COLO829 (cell line): ENCODE measurements at places on chromosomes 2 and 18.

DNA sequence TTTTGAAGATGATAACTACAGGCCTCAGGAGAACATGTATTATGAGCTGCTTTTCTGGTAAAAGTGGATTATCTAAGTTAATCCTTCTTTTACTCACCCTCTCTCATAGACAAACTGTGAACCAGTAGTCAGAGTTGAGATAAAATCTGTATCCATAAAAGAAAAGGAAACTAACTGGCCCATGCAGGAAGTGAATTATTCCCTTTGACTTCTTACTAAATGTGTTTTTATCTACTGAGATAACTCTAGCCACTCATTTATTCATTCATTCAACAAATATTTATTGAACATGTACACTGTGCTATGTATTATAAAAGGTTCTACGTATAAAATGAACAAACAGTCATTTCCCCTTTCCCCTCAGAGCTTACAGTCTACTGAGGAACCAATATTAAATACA lies 10.0 kb downstream of the WDR35 start:
- DNase-seq, result no peak

GRCh38 chr2:207184348-207184747 lies 18.6 kb upstream of the KLF7 start:
- no peak for DNase-seq

- DNase-seq, result peak; percentile 58
These were observed 32.3 kb downstream of the DNMT3A start for GRCh38 chr2:25309402-25309801.

DNA sequence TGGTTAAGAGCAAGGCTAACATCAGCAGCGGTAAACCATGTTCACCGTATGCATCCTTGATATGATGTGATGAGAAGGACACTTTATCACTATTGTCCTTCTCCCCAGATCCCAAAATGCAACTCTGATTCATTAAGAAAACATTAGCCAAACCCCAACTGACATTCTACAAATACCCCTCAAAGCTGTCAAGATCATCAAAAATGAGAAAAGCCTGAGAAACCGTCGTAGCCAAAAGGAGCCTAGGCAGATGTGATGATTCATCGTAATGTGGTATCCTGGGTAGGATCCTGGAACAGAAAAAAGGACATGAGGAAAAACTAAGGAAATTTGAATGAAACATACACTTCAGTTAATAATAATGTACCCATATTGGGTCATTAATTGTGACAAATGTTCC lies 67.3 kb upstream of the ST6GAL2 start:
- no peak for DNase-seq

DNA sequence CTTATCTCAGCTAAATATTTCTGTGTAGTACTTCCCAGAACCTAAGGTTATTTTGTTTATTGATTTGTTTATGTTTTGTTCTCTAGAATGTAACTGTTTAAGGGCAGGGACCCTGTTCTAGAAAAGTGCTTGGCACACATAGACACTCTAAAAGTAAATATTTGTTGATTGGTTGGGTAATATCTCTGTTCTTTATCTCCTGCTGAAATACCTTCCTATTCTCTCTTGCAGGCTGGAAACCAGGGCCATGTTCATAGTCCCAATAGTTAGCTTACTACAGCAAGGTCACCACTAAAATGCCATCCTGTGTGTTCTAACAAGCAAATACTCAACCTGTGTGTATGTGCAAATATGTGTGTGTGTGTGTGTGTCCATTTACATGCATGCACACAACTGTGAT lies 375.6 kb upstream of the MEIS1 start:
- no peak for DNase-seq

GRCh38 chr18:58061349-58061748 lies 17.3 kb downstream of the NEDD4L start:
- DNase-seq, result no peak

DNA sequence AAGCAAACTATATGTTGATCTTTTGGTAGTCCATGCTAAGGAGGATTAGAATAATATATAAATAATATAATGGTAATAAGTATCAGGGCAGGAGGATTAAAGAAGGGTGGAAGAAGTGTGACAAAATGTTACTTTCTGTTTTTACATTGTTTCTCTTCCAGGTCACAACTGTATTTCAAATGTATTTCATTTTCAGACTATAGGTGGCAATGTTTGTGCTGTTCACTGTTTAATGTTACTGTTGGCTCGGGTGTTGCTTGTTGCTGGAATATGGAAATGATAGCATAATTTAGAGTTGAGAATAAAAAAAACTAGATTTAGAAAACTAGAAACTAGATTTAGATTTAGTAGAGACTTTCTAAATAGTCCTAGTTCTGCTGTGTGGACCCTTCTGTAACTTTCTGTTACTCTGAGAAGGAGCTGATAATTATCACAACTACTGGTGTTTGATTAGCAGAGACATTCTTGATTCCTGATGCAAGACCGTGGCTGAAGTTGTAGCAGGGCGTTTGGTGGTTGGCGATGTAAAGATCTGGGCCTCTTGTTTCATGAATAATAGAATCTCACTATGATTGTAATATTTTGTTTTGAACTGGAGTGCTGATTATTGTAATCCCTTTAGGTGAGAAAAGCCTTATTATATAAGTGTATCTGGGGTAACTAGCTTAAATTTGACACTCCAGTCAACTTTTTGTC lies 7.9 kb downstream of the NEDD4L start:
- DNase-seq, result peak; percentile 45

DNA sequence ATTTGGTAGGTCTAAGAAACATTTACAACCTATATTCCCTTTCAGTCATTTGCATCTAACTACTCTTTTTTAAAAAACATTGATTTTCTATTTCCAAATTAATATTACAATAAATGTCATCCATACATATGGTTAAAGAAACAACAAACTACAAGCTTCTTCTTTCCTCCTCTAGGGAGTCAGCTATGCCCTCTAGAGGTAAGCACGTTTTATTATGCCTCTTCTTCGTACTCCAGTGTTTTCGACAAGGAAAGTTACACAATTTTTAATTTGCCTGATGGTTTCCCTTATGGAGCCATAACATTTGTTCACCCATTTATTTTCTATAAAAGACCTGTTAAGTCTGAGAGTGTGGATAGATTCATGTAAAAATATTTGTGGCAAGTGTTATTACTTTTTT lies 183.4 kb upstream of the CDH7 start:
- DNase-seq, result peak; percentile 50

GRCh38 chr2:23492921-23493320 lies 107.9 kb downstream of the KLHL29 start:
- no peak for DNase-seq

- no peak for DNase-seq
These were observed 198.5 kb upstream of the LRATD1 start for GRCh38 chr2:14433946-14434495.

DNA sequence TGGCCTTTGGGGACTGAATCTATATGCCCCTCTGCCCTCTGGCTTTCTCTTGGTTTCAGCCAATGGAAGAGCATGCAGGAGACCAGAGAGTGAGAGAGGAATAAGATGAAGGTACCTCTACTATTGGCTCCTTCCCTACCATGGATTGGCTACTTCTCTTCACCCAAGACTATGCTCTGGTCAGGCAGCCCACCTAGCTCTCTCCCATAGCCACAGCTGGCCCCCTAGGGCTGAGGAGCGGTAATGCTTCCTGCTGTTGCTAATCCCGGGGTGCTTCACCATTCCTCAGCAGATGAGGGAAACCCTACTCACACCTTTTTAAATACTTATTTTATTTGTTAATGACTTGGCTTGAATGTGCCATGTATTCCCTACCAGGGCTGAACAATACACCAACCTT lies 142.4 kb downstream of the MREG start:
- DNase-seq, result no peak

DNA sequence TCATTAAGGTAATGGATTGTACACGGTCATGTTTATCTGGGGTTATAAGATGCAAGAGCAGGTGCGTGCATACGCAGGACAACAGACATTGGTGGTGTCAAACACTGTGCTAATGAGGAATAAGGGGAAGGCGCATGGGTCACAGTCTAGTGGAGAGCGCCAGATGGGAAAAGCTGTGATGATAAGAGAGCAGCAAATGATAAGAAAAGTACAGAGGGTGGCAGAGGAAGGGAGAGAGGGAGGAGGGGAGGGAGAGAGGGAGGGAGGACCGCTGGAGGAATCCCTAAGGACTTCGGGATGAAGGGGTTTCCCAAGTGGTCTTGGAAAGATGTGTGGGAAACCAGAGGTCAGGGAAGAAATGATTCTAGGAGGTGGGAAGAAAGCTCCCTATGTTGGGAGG lies 2.9 kb downstream of the TNFRSF11A start:
- no peak for DNase-seq

- DNase-seq, result no peak
These were observed 26.0 kb upstream of the SSB start for GRCh38 chr2:169772651-169773050.

GRCh38 chr2:203164311-203164935 lies 74.4 kb upstream of the CYP20A1 start:
- DNase-seq, result no peak

GRCh38 chr2:43538034-43538670 lies 57.7 kb downstream of the THADA start:
- DNase-seq, result peak; percentile 54

DNA sequence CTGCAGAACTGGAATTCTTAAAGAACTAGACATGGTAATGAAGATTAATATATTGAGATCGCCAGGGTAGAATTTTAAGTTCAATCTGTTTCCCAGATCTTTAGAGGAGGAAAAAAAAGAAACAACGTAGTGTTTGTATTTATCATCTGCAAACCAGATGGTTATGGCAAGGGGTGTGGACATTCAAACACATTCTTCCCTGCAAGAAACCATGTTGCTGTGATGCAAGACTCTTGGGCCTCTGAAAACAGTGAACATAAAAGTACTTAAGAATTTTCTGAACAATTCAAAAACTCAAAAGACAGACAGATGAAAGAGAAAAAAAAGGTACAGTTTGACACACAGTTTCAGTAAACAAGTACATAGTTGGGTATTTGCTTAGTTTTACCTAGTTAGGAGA lies 35.6 kb downstream of the COL5A2 start:
- DNase-seq, result no peak

- DNase-seq, result peak; percentile 67
These were observed 200.8 kb upstream of the SLC35G4 start for GRCh38 chr18:11408555-11409065.

DNA sequence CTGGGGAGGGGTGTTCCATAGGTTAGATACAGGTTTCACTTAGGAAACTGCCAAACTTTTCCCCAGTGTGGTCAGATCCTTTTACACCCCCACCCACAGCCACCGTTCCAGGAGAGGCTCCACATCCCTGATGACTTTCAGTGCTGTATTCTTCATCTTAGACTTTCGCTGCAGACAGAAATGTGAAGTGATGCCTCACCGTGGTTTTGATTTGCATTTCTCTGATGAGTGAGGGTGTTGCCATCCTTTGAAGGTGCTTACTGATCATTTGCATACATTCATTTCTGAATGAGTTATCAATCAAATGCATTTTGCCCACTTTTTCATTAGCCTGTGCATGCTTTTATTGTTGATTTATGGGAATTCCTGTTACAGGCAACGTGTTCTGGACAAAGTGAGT lies 14.9 kb downstream of the COPS9 start:
- no peak for DNase-seq

DNA sequence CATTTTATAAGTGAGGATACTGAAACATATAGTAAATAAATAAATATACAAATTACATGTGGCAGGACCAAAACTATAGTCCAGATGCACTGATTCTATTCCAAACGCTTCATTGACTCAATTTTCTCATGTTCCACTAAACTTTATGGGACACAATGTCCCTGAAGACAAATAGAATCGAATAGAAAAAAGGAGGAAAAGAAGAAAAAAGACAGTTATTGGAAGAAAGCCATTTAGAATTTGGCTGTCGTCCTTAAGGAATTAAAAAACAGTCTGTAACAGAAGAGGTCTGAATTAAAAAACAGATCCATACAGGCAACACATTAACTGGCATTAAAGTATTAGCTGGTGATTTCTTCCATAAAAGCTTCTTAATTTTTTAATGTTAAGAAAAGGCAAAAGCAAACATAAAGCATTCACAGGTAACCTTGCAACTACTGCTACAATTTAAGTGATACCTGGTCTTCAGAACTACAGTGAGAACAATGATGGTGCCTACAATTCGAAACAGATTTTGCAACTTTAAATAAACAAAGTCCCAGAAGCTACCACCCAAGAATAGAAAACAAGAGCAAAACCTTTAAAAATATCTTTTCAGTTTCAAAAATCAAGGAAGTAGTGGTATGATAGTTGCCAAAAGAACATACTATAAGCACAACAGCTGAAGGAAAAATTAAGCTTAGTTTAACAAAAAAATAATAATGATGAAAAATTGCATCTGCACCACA lies 17.4 kb upstream of the CHAC2 start:
- no peak for DNase-seq

GRCh38 chr18:79748321-79749180 lies 49.2 kb upstream of the KCNG2 start:
- DNase-seq, result no peak

- no peak for DNase-seq
These were observed 165.3 kb upstream of the SYT4 start for GRCh38 chr18:43442571-43442970.
